ENCODE measurements at places on chromosomes 11 and 22.

GRCh38 chr11:75779960-75780359 is 11.4 kb downstream of the DGAT2 start:
- DNase-seq: no peak

DNA sequence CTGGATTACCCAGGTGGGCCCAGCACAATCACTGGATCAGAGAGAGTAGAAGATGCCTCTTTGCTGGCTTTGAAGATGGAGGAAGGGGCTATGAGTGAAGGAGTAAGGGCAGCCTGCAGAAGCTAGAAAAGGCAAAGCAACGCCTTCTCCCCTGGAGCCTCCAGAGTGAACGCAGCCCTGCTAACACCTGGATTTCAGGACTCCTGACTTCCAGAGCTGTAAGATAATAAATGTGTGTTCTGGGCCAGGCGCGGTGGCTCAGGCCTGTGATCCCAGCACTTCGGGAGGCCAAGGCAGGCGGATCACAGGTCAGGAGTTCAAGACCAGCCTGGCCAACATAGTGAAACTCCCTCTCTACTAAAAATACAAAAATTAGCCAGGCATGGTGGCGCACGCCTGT is 102.4 kb downstream of the MORC2 start:
- DNase-seq: no peak

DNA sequence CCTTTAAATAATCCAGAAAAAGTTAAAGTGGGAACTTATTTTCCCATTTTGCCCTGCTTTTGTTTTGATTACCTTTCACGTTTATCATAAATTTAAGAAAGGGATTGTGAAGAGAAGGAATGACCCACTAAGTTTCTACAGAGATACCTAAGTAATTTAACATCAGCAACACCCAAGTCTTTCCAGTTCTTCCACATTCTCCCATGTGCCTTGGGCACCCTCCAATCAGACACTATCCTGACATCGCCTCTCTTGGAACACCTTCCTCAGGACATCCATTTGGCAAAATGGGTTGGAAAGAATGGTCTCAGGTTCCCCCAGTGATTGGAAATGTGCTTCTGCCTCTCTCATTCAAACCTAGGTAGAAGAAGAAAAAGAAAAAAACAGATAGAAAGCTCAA is 6.3 kb downstream of the BBOX1 start:
- no peak for DNase-seq

DNA sequence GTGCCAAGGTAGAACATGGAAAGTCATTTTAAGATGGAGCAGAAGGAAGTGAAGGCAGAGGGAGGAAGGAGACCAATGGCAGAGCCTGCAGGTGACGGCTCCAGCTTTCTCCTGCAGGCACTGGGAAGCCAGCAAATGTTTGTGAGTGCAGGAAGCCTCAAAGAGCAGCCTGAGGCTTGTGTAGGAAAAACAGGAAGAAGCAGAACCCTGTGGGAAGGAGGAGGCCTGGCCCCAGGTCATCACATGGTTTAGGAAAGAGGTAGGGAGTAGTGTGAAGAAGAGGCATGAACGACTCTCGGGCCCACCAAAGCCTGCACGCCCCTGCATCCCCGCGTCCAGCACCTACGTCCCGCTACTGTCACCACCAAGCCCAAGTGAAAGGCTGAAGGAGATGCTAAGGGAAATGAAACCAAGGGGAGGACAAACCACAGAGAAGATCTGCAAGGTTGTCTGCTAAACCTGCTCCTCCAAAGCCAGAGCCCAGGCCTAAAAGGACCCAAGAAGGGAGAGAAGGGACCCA is 151.5 kb downstream of the CHST1 start:
- DNase-seq: no peak

GRCh38 chr11:121300313-121300971 is 7.9 kb downstream of the SC5D start:
- no peak for DNase-seq

DNA sequence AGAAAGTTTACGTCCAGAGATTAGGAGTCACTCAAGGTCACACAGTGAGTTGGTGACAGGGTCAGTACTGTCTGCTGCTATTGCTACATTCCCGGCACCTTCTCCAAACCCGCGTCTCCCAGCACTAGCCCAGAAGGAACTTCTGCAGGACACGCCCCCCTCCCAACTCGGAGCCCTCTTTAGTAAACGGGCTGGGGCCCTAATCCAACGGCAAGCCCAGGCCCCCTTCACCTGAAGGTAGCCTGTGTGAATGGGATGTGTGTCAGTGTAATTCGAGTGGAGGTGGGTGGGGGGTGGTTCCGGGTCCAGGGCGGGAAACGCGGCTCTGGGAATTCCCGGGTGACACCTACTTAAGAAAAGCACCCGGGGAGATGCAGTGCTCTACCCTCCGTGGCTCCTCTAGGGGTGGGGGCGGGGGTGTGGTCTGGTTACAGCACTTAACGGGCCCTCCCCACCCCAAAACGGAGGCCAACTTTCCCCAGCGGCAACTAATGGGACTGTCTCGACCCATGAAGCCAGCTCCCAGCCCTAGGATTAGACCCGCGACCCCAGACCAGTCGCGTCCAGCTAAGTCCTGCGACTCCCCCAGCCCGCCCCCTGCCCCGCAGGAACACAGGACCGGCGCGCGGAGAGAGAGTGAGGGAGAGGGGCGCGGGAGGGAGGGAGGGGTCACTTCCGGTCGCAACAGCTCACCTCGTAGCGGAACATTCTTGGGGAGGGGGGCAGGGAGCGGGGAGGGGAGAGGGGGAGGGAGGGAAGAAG is 468 bp downstream of the PATL1 start:
- peak; percentile 31 for DNase-seq

GRCh38 chr11:126585774-126586491 is 230.4 kb downstream of the ST3GAL4 start:
- no peak for DNase-seq

- DNase-seq: no peak
Observed at GRCh38 chr11:31826536-31827438, 15.7 kb upstream of the PAX6 start.

- DNase-seq: no peak
Observed at GRCh38 chr11:46306296-46306853, 28.9 kb downstream of the CREB3L1 start.

- DNase-seq: no peak
Observed at GRCh38 chr22:34567367-34567766, 498.6 kb upstream of the ISX start.

DNA sequence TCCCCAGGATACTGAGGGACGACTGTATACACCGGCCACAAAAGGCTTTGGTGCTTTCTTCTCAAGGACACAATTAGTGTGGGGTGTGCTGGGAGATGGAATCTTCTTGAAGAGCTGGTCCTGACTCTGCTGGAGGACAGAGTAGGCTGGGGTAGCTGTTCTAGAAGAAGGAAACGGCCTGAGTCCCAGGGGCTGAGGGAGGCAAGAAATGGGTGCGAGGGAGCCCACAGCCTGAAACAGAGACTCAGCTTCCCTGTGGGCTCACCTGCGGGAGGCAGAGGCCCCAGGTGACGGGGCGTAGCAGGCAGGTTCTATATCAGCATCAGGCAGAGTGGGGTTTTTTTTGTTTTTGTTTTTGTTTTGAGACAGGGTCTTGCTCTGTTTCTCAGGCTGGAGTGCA is 36.6 kb downstream of the PARVG start:
- DNase-seq: no peak

DNA sequence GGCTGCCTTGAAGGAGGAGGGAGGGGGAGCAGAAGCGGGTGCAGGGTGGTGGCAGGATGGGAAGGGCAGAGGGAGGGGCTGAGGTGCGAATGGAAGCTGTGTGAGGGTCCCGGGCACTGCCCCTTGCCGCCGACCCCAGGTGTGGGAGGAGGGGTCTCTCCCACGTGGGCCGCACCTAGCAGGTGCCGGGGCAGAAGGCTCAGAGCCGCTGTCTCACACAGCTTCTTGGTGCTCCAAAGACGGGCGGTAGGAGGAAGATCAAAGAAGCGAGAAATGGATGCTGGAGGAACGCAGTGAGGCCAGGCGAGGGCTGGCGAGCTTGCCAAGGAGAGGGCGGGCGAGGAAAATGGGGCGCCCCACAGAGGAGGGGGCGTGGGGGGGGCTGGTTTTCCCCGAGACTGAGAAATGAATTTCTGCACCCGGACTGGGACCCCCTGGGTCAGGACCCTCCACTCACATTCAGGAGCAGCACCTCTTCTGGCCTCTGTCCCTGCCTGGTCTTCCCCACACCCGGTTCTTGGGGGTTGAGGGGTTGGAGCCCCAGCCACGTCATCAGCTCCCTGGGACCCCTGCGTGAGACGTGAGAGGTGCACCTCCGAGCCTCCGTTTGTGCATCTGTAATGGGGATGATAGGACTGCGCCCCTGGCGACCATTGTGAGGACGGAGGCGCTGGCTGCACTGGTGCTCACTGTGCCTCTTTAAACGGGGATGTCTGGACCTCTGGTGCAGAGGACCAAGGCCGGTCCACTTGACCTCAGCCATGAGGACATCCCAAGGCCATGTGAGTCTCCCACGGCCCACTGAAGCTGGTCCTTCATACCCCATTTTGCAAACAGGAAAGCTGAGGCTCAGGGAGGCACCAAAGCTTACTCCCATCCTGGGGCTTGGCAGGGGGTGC is 16.8 kb downstream of the LSP1 start:
- no peak for DNase-seq

DNA sequence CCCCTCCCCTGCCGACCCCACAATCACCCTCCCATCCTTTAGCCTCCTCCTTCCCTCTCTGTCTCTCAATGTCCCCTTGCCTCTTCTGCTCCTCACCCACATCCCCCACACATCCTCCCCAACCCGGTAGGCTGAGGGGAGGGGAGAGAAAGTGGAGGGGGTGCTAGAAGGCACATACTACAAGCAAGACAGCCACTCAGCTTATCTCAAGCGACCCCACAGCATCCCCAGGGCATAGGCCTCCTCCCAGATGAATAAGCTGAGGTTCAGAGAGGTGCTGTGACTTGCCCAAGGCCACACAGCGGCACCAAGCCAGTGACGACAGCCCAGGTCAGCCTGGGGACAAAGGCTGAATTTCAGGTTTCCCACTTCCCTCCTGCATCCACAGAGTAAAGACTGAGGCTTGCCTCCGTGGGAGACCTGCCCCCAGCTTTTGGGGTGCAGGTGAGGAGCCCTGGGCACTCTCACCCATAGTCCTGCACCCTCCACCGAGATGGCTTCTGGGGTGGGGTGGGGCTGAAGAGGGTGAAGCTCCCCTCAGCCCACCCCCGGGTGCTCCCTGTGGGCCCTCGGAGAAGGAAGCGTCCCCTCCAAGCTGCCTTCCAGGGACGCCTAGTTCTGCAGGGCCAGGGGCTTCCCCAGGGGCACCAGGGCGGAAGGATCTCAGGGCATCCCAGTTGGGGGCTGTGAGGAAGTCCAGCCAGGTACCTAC is 511 bp downstream of the RAC2 start:
- no peak for DNase-seq

- no peak for DNase-seq
Observed at GRCh38 chr22:26939466-26939865, 282.1 kb downstream of the MIAT start.

DNA sequence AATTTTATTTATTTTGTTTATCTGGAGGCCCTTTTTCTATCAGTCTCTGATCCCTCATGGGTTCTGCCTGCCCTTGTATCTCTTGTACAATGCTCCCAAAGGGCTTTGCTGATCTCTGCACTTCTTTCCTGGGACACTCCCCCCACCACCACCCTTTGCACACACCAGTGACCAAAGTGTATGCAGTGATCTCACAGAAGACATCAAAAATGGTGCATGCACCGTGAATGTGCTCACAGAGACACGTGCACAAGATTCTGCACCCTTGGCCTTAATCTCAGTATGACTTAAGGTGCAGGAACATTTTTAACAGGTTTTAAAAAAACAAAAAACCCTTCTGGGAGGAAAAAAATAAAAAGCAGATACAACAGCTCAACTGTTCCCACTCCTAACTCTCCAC is 12.2 kb upstream of the ADSL start:
- no peak for DNase-seq

DNA sequence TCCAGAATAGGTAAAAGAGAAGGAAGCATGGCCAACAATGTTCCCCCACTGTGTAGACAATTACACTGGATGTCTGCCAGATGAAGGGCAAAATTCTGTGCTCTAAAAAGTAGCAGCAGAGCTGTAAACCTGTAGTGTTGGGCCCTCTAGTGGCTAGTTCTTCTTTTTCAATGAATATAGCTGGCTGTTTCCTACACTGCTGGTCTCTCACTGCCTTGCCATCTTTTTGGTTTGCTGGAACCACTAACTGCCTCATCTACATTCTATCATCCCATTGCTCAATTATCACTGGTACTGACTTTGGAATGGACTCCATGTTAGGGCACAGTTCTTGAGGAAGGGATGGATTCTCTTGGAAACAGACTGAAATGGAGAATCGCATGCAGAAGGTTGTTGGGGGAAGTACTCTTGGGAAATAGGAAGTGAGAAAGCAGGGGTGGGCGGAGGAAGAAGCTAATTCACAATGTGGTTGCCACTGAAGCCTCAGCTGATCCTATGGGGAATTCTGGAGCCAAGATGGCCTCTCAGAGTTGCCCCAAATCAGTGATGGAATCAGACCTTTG is 17.9 kb downstream of the KCNE3 start:
- DNase-seq: peak; percentile 36

DNA sequence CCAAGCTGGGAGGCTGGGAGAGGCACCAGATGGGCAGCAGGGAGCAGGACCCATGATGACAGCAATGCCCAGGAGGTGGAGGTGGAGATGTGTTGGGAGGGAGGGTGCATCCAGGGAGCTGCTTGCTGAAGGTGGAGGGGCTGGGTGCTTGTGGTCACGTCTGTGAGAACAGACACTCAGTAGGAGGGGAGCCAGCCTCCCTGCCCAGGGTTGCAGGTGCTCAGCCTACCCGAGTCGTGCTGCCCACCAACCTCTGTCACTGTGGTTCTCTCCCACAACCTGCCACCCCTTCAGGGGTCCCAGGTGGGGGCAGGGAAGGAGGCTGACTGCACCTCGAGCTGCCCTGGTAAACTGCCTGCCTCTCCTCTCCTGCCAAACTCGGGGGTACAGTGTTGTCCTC is 5.5 kb downstream of the PRDX5 start:
- DNase-seq: no peak

DNA sequence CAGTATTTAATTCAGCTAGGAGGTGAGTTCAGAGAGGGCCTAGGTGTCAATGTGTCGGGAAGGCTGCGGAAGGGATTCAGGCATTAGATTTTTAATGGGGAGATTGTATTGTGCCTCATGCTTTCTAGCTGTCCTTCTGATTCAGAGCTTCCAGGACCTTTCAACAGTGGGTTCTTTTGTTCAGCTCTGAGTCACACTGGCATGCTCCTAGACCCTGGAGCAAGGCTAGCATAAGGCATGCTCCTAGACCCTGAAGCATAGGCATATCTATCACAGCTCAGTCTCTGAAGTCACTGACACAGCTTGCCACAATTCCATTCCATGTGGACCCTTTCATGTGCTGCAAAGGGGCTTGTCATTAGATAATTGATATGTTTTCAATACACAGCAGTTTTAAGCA is 396.9 kb downstream of the RAB38 start:
- DNase-seq: no peak

- no peak for DNase-seq
Observed at GRCh38 chr11:4008116-4008515, 86.5 kb upstream of the RRM1 start.
